Dermis blood vessel endothelial cell (primary cell): ENCODE measurements at places on chromosomes 1 and 21. TPM values are rescaled to one million over a fixed set of nuclear protein-coding genes. Genes with fewer than 3 reads are reported as not detected.

Gene FCRL4
- total RNA-seq, result not detected in 2 replicates

DNA sequence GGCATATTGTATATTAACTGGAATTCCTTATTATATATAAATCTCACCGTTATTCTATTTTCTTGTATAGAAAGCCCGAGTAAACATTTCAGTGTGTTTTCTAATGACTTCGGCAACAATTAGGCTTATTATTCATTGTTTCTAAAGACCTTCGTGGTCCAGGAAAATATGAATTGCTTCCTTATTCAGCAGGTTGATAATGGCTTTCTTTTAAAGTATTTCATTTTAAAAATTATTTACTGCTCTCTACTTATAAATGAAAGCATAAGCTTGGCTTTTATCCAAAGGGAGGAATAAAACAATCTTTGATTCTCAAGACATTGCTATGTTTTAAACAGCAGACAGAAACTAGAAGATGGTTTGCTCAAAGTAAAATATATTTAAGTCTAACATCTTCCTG is 198.4 kb upstream of the RGS18 start:
- no peak for DNase-seq

DNA sequence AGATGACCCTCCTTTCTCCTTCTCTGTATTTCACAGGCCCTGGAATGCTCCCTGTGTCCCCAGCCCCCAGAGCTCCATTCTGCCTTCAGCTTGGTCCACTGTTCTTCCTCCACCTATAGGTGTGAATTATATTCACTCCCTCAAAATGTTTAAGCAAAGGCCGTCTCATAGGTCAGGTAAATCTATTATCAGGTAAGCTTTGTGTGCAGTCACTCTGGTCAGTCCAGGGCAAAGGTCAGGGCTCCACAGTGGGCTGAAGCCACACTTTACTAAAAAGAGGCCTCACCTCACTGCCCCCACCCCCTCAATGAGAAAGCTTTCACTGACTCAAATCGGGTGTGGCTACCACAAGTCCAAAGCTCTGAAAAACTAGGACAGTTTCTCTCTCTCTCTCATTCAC is 65.9 kb downstream of the DNTTIP2 start:
- DNase-seq, result no peak

DNA sequence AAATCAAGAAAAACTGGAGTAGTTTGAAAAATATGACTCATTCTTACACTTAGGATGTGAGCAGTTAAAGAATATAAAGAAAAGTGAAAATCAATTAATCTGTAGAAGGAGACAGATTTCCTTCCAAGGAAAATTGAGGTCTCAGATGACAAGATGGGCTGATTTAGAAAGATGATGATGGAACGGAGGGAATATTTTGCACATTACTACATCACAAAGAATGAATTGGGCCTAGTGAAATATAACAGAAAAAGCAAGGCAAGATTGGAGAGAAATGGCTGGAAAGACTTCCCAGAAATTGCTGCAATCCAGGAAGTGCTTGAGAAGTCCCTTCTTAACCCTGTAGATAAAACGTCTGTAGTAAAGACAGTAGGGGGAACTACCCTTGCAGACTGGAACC is 169.1 kb upstream of the SYT6 start:
- DNase-seq, result no peak

DNA sequence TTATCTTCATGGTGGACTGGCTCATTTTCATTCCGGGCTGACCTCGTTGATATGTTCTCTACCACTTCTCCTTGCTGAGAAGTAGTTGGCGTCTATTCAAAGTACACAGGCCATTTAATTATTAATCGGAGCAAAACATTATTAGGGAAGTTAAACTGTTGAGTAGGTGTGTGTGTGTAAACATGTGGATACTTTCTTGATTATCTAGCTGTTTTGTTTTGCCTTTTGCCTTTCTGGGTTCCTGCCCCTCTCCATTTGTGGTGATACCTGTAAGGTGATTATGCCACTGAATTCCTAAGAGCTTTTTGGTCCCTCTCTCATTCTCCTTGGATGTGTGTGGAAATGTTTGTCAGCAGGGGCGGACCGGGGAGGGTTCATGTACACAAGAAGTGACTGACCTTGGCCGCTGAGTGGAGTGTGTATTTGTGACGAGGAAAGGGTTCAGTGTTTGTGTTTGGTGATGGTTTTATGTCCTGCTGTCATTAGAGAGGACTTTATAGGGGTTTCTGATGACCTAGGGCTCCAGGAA is 56.6 kb upstream of the PPP2R5A start:
- DNase-seq, result no peak
